Tibial artery (tissue), 4 donors: ENCODE measurements at places on chromosomes 5 and 9.

GRCh38 chr9:131981116-131981776 is 98.4 kb downstream of the MED27 start:
- no peak for DNase-seq
- H3K4me3 ChIP-seq = no peak overlapping the region
- H3K36me3 ChIP-seq = no peaks in the 10 kb centered on the region
- no peak overlapping the region for H3K27ac ChIP-seq

GRCh38 chr9:109934857-109935215 is 154.8 kb downstream of the PALM2AKAP2 start:
- H3K36me3 ChIP-seq = no peaks in the 10 kb centered on the region
- no peaks in the 10 kb centered on the region for H3K4me1 ChIP-seq
- DNase-seq = no peak
- H3K4me3 ChIP-seq = no peak overlapping the region

- no peak overlapping the region for H3K27ac ChIP-seq
- no peak overlapping the region for H3K4me3 ChIP-seq
- no peaks in the 10 kb centered on the region for H3K27me3 ChIP-seq
- H3K4me1 ChIP-seq = peaks cover under 1% of the 10 kb centered on the region
- H3K36me3 ChIP-seq = no peaks in the 10 kb centered on the region
- DNase-seq = no peak
Measured at GRCh38 chr5:10668697-10669096, 92.3 kb downstream of the DAP start.

- no peak for DNase-seq
- no peaks in the 10 kb centered on the region for H3K27me3 ChIP-seq
- no peak overlapping the region for H3K27ac ChIP-seq
- H3K36me3 ChIP-seq = no peaks in the 10 kb centered on the region
Measured at GRCh38 chr9:94692601-94693000, 33.9 kb upstream of the AOPEP start.

GRCh38 chr5:140244525-140245025 is 58.3 kb downstream of the PFDN1 start:
- no peak overlapping the region for H3K4me3 ChIP-seq
- H3K4me1 ChIP-seq = peaks cover 49% of the 10 kb centered on the region
- H3K36me3 ChIP-seq = peaks cover 7% of the 10 kb centered on the region
- no peaks in the 10 kb centered on the region for H3K27me3 ChIP-seq
- no peak overlapping the region for H3K27ac ChIP-seq
- DNase-seq = peak; percentile 93

DNA sequence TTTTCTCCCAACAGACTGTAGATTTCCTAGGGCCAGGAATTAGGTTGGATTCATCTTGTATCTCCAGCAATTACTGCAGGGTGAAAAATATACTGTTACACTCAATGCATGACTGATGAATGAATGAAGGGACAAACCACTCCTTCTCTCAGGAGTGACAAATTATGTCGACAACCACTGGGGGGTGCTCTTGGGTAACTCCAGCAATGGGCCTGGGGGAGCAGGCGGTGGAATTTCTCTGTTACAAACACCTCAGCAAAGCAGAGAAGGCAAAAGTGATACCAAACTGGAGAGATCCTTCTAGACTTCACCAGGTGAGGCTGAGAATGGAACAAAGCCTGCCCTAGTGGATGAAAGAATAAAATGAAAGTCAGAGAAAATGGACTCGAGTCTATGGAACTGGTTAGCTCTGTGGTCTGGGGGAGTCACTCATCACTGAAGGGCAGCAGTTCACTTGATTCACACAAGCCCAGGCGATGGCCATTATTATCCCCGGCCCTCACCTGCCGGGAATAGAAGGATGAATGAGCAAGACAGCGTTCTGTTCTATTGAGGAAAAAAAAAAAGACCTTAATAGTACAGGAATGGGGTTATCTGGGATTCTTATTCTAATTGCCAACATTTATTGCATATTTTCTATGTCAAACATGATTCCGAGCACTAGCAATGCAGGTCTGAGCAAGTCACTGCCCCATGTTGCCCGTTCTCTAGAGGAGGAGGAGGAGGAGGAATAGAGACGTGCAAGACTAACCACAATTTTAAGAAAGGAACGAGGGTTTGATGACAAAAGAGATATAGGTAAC is 341.1 kb downstream of the ASTN2 start:
- no peaks in the 10 kb centered on the region for H3K27me3 ChIP-seq
- no peak overlapping the region for H3K4me3 ChIP-seq
- no peaks in the 10 kb centered on the region for H3K36me3 ChIP-seq
- no peak for DNase-seq
- no peak overlapping the region for H3K27ac ChIP-seq
- H3K4me1 ChIP-seq = no peaks in the 10 kb centered on the region

- no peaks in the 10 kb centered on the region for H3K36me3 ChIP-seq
- peaks cover 54% of the 10 kb centered on the region for H3K4me1 ChIP-seq
- peak overlapping the region; percentile 39 for H3K27ac ChIP-seq
- no peak overlapping the region for H3K4me3 ChIP-seq
Measured at GRCh38 chr9:130451509-130452388, 7.0 kb downstream of the ASS1 start.

- H3K27me3 ChIP-seq = no peaks in the 10 kb centered on the region
- H3K4me1 ChIP-seq = no peaks in the 10 kb centered on the region
- H3K4me3 ChIP-seq = no peak overlapping the region
- peaks cover 98% of the 10 kb centered on the region for H3K36me3 ChIP-seq
Measured at GRCh38 chr9:128383007-128383753, 12.0 kb downstream of the URM1 start.

DNA sequence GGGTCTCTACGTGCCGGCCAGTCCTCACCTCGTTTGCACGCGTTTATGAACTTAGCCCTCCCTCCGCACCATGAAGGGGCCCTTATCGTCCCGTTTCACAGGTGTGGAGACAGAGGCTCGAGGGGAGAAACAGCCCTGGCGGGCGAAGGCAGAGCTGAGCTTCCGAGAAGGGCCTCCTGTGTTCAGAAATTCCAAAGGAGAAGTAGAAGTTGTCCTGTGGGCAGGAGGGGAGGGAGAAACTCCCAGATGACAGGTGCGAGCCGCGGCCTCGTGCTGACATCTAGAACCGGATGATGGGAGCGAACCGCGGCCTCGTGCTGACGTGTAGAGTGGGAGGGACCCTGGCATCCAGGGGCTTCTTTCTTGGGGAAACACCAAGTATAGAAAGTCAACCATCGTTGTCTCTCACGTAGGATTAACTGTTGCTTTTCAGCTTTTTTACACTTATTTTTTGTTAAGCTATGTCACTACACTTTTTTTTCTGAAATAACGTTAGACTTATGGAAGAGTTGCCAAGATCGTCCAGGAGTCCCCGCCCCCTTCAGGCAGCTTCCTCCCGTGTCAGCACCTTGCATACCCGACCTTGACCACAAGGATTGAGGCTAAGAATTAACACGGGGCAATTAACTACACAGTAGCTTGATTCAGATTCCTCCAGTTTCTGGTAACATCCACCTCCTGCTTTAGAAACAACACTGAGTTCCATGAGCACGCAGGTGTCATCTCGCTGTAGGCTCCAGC is 42.8 kb upstream of the NKD2 start:
- H3K4me1 ChIP-seq = no peaks in the 10 kb centered on the region
- no peaks in the 10 kb centered on the region for H3K36me3 ChIP-seq
- DNase-seq = no peak
- H3K4me3 ChIP-seq = no peak overlapping the region

- H3K27ac ChIP-seq = no peak overlapping the region
- H3K27me3 ChIP-seq = peaks cover 40% of the 10 kb centered on the region
- peak; percentile 44 for DNase-seq
- H3K4me3 ChIP-seq = no peak overlapping the region
Measured at GRCh38 chr9:138022756-138023393, 145.3 kb downstream of the CACNA1B start.

DNA sequence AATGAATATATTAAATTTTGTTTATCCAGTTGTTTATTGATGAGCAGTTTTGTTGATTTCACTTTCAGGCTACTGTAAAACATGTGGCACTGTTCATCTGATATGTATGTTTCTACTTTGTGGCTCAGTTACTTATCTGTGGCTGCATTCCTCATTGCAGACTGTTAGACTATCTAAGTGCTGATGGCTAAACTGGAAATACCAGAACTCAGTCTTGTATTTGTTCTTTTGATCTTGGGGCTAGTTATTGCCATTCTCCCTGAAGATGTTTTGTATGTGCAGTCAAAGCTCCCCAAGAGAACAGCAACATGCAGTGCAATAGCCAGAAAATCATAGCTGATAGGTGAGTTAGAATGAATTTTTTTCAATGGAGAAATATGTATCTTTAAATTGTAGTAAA is 162.2 kb downstream of the GADD45G start:
- no peak for DNase-seq
- no peaks in the 10 kb centered on the region for H3K36me3 ChIP-seq
- no peak overlapping the region for H3K4me3 ChIP-seq
- no peaks in the 10 kb centered on the region for H3K4me1 ChIP-seq
